Ecto neural progenitor cell (in vitro differentiated cells): ENCODE measurements at places on chromosomes 2 and 18.

DNA sequence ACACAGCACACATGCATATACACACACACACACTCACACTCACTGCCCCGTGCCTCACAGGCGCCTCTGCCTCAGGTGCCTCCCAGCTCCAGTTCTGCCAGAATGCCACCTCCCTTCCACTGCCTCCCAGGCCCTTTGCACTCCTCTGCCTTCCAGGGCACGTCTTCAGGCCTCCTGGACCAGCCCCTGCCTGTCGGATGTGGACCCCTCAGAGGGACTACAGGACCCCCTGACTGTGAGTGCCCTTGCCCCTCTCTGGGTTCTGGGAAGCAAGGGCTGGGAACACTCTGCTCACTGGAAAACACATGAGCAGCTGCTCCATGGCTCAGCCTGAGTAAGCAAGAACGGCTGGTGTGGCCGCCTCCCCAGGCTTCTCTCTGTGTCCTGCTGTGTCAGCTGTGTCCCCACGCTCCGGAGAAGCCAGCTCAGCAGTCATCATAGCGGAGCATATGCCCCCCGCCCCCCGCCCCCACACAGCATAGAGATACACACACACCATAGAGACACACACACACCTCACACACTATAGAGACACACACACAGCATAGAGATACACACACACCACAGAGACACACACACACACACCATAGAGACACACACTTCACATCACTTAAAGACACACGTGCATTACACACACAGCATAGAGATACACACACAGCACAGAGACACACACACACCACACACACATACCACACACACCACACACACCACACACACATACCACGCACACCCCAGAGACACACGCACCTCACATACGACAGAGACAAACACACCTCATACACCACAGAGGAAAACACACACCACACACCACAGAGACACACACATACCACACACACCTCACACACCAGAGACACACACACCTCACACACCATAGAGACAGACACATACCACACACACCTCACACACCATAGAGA, 271.3 kb downstream of the CYRIA start:
- no peak for DNase-seq

DNA sequence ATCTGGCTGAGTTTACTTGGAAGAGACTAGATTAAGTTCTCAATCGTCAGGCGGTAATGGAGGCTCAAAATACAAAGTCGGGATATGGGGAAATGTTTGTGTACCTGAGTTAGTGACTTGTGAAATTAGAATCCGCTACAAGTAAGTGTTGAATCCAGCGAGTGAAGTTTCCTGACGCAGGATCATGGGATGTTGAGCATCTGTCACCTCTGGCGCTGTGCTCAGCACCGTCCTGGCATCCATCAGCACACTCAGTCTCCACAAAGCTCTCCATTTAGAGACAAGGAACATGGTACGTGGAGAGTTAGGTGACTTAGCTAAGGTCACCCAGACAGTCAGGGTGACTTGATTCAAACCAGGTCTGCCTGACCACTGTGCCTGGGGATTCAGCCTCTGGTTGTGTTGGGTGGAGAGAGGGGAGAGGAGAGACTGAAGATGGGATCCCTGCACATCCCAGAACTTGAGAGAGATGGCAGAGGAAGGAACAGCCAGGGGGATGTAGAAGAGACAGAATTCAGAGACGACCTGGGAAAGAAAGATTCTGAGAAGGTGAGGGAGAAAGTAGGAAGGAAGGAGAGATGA, 251.2 kb downstream of the ACKR3 start:
- DNase-seq = no peak

DNA sequence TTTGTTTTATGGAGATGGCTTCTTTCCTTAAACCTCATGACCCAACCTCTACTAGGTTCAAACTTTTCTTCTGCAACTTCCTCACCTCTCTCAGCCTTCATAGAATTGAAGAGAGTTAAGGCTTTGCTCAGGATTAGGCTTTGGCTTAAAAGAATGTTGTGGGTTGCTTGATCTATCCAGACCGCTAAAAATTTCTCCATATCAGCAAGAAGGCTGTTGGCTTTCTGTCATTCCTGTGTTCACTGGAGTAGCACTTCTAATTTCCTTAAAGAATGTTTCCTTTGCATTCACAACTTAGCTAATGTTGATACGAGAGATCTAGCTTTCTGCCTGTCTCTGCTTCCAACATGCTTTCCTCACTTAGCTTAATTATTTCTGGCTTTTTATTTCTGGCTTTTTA, 58.1 kb upstream of the KYNU start:
- no peak for DNase-seq

DNA sequence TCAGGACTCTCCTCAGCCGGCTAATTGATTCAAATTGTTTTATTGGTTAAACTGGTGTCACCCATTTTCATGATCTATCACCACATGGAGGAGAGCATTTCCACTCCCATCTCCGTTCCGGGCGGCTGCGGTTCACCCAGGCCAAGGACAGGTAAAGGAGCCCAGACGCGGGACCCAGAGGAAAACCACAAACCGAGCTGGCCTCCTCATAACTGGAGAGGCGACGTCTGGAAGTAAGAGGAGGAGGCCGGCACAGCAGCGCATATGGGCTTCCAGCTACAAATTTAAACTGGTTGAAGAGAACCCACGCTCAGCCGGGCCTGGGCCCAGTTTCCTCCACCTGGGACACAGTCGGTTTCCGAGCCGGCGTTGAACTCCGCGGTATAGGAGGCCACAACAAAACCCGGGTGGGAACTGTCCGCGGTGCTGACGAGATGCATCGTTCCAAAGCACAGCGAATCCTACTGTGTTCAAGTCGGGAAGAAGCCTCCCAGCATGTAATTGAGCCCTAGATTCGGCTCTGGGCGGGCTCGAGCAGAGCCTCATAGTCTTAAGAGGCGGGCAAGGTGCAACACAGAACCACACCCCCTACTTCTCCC, 3.0 kb upstream of the SKOR2 start:
- DNase-seq = peak; percentile 91

- no peak for DNase-seq
Measured at GRCh38 chr2:127080938-127081755, 25.8 kb downstream of the BIN1 start.

- no peak for DNase-seq
Measured at GRCh38 chr2:119198240-119198840, 25.3 kb upstream of the STEAP3 start.

- no peak for DNase-seq
Measured at GRCh38 chr2:144015655-144016245, 504.2 kb downstream of the ZEB2 start.

DNA sequence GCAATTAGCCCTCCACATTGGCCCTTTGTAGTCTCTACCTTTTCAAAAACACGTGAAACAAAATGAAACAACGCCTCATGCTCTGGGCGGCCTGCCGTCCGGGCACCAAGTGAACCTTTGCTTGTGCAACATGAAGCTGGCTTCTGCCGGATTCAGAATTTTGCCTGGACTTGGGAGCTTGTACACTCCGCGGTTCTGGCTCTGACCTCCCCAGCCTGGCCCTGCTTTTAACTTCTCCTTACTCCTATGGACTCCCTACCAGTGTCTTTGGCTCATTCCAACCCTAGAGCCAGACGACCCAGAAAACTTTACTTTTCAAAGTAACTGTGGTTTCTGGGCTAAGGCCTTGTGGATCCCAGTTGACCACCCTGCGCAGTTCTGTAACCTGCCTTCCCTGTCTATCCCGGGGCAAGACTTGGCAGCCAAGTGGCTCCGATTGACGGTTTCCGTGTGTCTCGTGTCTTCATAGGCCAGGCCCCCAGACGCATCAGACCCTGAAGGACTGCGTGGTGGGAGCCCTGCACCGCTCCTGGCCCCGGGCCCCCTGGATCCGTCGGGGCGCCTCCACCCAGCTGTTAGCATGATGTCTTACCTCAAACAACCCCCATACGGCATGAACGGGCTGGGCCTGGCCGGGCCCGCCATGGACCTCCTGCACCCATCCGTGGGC, 1.9 kb downstream of the OTX1 start:
- DNase-seq = peak; percentile 50

DNA sequence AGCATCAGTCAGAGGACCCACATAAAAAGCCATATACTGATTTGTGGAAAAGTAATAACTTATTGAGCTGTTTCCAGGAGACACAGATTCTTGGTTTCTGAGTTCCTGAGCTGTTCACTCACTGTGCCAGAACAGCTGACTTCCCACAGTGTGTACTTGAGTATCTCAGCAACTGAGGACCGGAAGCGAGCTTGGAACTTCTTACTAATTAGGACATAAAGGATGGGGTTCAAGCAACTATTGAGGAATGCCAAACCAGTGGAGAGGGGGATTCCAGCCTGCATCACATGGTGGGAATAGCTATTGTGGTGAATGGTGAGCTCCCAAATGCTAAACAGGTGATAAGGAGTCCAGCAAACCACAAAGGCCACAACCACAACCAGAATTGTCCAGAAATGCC, 16.4 kb downstream of the EEF1B2 start:
- no peak for DNase-seq

DNA sequence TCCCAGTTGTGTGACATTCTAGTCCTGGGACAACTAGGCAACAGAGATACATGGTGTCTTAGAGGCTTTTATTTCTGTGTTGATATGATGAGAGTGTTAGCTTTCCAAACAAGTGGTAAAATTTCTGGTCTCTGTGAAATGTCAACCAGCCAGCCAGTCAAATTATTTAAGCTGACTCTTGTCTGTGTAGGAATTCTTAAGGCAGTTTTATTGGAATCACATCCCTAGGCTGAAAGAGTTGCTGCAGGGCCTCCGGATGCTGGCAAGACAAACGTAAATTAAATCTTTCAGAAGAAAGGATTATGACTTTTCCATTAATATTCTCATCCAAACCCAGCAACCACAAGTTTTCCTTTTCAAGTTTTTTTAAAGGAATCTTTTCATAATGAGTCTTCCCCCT, 44.6 kb downstream of the SERPINB7 start:
- DNase-seq = no peak

DNA sequence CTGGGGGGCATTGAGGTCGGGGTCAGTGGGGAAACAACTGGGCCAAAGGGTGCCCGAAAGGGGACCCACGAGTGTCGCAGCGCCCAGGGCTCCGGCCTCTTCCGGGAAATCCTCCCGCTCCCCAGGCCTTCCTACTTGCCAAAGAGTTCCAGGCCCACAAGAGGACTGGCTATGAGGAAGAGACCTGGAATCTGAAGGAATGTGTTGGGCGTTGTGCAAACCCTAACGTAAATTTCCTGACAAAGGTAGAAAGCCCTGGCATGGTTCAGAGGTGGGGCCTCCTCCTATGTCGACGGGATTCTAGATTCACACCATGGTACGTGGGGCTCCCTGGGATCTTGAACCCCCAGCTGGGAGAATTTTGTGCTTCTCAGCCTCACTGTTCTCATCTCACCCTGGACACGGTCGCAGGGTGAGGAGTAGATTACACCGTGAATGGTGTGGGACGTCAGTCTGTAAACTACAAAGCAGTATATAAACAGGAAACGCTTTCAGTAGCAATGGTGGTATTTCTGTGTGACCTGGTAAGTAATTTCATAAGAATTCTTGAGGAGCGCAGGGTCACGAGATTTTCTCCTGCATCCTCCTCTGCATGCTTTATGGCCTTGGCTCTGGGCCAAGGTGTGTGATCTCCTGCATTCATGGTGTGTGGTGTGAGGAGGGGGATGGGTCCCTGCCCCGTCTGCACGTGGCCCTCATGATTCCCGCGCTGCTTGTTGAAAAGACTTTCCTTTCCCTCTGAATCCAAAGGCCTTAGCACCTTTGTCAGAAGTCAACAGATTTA, 868 bp downstream of the HSBP1L1 start:
- no peak for DNase-seq

DNA sequence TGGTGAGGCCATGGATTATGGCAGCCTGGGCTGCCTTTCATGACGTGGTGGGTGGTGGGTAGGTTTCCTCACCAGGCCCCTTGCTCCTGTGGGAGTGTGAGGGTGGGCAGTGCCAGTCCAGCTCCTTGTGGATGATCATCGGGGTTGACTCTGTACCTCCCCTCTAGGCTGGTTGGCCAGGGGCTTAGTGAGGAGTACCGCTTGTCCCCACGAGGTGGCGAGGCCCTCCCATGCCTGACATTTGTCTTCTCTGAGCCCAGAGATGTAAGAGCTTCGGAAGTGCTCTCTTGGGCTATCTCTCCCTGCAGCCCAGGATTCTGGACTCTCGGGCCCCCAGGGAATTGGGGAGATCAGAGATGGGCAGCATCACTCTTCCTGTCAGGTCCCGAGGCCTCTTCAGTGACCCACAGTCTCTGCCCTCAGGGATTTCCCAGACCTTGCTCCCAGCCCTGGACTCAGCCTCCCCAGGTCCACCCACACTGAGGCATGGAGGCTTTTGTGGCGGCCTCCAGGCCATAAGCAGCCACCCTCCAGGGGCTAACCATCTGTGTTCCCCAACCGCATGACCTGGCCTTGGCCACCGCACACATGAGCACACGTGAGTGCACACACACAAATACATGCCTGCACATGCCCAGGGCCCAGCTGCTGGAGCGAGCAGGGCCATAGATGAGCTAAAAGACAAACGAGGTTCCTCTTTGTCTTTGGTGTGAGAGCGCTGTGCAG, 6.5 kb downstream of the SPR start:
- DNase-seq = peak; percentile 84

GRCh38 chr2:240129311-240129710, 6.8 kb downstream of the COPS9 start:
- DNase-seq = no peak

- DNase-seq = no peak
Measured at GRCh38 chr2:8993902-8994278, 9.6 kb downstream of the MBOAT2 start.

DNA sequence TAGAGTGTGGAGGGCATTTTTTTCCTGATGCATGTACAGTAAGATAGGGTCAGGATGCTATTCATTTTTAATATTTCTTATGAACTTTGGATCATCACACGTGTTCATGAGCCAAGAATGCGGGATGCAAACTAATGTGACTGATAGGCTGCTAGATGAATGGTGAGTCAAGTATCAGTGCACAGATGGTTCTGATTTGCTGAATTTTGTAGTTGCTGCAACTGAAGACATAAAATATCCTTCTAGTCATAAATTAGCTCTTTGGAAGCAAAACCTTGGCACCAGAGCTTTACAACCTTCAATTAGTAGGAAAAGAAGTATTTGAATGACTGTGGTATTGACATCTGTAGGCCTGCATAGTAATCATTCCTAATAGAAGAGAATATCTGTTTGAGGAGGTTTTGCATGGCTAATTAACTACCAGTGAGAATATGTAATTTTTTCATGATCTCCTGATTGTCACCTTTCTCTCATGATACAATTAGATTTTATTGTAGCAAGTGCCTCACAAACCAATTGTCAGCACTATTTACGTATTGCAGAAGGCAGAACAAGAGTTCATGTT, 94.0 kb downstream of the VRK2 start:
- DNase-seq = no peak

GRCh38 chr2:221518201-221518934, 53.7 kb downstream of the EPHA4 start:
- DNase-seq = no peak

DNA sequence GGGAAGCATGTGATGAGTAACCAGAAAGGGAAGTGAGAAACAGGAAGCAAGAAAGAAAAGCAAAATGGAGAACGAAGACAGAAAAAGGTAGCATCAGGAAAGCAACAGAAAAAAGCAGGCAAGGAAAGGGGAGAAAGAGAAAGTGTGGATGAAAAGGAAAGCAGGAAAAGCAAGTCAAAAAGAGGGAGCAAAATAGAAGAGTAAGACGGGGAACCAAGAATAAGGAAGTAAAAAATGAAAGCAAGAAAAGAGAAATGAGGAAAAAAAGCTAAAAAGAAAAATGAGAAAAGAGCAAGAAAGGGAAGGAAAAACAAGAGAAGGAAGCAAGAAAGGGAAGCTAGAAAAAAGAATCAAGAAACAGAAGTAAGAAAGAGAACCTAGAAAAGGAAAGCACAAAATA, 242.3 kb upstream of the NCKAP5 start:
- DNase-seq = no peak
